NT2/D1 (cell line): ENCODE measurements at places on chromosomes 3 and 15.

DNA sequence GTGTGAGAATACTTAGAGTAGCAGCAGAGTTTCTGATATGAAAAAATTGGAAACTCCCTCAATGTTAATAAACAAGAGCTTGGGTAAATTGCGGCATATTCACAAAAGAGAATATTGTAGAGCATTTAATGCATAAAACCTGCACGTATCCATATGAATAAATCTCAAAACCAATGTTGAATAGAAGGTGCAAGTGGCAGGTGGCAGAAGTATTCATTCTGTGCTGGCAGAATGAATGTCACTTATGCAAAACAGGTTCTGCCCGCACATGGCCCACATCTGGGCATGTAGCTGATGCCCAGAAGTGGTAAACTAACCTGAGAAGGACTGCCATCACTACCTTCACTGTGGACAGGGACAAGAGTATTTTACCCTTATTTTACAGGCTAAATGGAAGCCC, 14.1 kb upstream of the PRSS50 start:
- no peak for DNase-seq

- no peak for DNase-seq
Observed at GRCh38 chr3:30508339-30508738, 98.1 kb upstream of the TGFBR2 start.

GRCh38 chr15:41842229-41842628, 3.6 kb downstream of the PLA2G4B start:
- no peak for DNase-seq

DNA sequence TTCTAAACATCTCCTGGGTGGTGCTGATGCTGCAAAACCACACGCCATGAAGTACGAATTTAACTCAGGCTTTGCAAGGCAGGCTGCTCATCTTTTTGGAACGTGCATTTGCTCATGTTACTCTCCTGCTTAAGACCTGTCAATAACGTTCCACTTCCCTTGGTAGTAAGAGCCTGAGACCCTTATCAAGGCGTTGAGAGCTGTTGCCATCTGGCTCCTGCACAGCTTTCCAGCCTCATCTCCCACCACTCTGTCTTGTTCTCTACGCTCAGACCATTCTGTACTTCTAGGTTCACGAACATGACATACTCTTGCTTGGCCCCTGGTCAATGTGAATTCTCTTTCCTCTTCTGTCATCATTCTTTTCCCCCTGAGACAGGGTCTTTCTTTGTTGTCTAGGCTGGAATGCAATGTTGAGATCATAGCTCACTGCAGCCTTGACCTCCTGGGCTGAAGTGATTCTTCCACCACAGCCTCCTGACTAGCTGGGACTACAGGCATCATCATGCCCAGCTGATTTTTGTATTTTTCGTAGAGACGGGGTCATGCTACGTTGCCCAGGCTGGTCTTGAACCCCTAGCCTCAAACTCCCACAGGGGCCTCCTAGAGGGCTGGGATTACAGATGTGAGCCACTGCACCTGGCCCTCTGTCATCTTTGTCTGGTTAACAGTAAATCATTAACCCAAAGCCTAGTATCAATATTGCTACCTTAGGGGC, 202.8 kb downstream of the CADPS start:
- no peak for DNase-seq

DNA sequence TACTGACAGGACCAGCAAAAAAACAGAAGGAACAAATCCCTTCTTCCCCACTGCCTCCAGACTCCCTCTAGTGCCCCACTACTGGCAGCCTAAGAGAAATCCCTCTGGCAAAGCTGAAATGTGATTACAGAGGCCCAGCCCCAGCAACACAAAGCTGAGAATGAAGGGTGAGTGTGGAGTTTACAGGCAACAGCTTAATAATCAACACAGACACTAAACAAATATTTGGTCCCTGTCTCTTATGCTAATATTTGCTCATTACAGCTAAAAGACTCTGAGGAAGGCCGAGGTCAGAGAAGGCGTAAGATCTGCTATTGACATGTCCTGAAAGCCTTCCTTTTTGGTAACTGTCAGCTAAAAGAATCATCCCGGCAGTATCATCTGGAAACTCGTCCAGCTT, 308.5 kb upstream of the RASGRP1 start:
- no peak for DNase-seq
